ENCODE measurements at places on chromosomes 3 and 15. TPM values are rescaled to one million over a fixed set of nuclear protein-coding genes. Genes with fewer than 3 reads are reported as not detected.

GRCh38 chr3:71955240-71956068 lies 170.5 kb upstream of the PROK2 start:
- DNase-seq = peak; percentile 84

- DNase-seq = no peak
Measured at GRCh38 chr3:134762016-134762415, 33.0 kb upstream of the EPHB1 start.

Gene ATP8B4
- total RNA-seq = 4.5 TPM

DNA sequence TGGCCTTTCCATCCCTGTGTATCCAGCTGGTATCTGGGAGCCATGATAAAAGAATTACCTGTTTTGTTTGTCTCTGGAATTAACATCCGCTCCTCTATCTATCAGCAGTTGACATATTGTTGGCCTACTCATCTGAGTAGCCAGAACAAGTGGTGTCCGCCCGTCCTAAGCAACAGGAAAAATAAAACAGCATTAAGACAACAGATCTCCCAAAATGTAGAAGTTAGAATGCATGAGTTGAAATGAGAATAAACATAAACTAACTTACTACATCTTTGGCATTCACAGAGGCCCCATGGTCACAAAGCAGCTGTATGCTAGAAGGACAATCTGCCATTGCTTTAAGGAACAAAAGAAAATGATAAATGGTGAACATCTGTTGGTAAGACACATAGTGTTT lies 75.9 kb downstream of the UACA start:
- DNase-seq = no peak

DNA sequence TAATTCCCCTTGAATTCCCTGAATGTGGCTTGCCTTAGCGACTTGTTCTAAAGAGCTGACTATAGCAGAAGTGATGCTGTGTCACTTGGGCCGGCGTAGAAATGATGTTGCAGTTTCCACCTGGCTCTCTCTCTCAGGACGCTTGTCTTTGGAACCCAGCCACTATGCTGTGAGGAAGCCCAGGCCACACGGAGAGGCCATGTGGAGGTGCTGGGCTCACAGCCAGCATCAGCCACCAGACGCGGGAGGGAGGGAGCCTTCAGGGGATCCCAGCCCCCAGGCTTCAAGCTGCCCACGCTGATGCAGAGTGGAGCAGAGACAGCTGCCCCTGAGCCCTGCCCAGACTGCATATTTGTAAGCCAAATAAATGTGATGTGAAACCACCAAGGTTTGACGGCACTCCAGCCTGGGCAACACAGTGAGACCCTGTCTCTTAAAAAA lies 18.6 kb downstream of the RNU5B-1 start:
- DNase-seq = no peak

Gene IL17RB
- total RNA-seq = 5.7 TPM

DNA sequence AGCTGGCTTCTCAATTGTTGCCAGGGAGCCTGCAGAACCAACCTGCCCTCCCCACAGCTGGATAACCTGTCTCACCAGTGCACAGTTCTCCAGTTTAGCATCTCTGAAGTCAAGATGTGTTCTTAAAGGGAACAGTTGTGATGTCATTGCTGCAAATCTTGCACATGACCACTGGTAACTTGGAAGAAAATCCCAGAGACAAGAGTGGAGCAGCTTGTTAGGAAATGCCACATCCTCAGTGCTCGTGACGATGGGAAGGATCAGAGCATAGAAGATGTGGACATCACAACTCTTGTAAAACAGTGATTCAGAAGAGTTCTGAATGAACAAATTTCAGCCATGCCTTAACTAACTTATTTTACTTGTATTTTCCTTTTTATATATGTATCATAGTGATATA lies 36.1 kb upstream of the LIMD1 start:
- no peak for DNase-seq

Gene SPATA12
- total RNA-seq = 0.10 TPM

Gene SLC9A9
- total RNA-seq = 1.6 TPM

DNA sequence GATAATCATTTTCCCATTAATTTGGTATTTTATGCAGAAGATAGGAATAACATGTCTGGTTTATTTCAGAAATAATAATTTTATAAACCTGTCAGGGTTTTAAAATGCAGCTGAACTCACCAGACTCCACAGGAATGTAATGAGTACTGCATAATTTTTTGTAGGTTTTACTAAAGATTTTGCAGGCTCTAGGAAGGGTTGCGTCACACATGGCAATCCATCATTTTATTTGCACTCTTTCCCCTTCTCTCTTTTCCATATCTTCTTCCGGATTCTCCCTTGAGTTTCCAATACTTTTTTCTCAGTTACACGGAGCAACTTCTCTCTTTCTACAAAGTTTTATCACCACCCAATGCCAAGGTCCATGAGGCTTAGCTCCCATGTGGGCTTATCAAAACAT lies 234.7 kb downstream of the NFKBIZ start:
- DNase-seq = no peak

DNA sequence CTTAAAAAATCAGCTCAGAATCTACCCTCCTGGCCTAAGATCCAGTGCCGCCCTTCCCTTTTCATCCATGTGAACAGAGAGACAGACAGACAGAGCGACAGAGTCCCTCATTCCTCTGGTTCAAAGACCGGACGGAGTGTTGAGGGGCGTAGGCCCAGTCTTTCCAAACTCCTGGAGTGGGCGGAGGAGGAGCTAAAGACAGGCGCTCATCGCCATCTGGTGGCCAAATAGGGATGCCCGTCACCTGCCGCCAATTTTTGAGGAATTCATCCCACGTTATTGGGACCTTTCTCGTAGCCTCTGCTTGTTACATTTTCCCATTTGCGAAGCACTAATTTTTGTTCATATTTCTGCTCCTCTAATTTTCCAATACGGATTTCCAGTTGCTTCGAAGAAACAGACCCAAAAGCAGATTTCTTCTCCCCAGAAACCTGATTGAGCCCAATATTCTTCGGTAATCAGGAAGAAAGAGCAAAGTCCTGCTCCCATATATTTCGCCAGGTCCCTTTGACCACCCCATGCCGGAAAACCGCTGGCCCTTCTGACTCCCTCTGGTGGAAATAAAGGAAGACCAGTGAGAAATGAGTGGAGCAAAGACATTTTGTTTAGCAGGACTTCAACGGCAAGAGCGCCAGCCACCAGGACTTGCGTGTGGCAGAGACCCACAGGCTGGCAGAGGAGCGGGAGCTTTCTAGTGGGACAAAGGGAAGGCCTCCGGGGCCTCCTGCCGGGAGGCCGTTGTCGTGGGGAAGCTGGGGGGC lies 88.0 kb downstream of the LRRK1 start:
- peak; percentile 96 for DNase-seq

Gene CORO2B
- total RNA-seq = 2.8 TPM

Gene CYP1A2
- not detected for total RNA-seq

DNA sequence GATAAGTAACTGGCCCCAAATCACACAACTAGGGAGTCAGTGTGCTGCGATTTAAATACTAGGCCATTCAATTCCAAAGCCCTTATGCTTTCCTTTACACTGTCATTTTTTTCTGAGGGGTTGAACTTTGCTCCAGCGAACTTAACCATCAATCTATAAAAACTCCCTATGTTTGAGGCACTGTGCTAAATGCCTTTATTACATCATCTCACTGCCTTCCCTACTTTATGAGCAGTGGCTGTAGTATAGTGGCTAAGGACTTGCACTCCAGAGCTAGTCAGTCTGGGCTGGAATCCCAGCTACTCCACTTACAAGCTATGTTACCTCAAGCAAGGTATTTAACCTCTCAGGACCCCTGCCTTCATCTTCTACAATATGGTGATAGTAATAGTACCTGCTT lies 26.9 kb upstream of the WDR72 start:
- DNase-seq = no peak

DNA sequence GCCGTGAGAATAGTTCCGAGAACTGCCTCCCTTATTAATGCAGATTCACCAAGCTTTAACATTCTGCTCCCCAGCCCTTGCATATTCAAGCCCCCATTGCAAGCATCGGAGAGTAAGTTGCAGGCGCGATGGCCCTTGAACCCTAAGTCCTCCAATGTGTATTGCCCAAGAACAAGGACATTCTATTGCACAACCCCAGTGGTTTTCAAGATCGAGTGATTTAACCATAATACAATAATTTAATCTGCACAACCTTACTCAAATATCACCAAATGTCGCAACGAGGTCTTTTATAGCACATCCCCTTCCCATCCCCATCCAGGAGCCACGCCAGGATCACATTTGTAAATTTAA lies 21.7 kb upstream of the PLXND1 start:
- DNase-seq = no peak

- peak; percentile 3 for DNase-seq
Measured at GRCh38 chr3:86029590-86029989, 961.4 kb downstream of the VGLL3 start.

Gene TLR9
- total RNA-seq = not detected

Gene ARHGEF26
- total RNA-seq = 16.9 TPM

GRCh38 chr15:34721802-34722438 lies 32.9 kb downstream of the GJD2 start:
- DNase-seq = peak; percentile 79

GRCh38 chr3:33911525-33912322 lies 113.3 kb downstream of the PDCD6IP start:
- no peak for DNase-seq

Gene SMAD6
- 11.9 TPM for total RNA-seq

Gene CATSPER2
- 4.4 TPM for total RNA-seq

DNA sequence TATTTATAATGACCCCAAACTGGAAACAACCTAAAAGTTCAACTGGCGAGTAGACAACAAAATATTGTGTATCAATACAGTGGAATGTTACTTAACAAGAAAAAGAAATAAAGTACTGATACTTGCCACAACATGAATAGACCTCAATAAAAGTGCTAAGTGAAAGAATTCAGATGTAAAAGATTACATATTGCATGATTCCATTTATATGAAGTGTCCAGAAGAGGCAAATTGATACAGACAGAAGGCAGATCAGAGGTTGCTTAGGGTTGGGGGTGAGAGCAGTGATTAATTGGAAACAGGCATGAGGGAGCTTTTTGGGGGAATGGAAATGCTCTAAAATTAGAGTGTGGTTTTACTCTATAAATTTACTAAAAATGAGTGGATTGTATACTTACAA lies 183.3 kb downstream of the SATB1 start:
- DNase-seq = no peak

GRCh38 chr3:188255190-188255589 lies 101.2 kb downstream of the LPP start:
- DNase-seq = no peak

- DNase-seq = no peak
Measured at GRCh38 chr3:7271631-7272030, 410.7 kb downstream of the GRM7 start.

Gene XCR1
- total RNA-seq = not detected

- DNase-seq = no peak
Measured at GRCh38 chr3:177513815-177514610, 316.7 kb upstream of the TBL1XR1 start.

Gene SAMMSON
- total RNA-seq = not detected

Gene DAZL
- 5.3 TPM for total RNA-seq

DNA sequence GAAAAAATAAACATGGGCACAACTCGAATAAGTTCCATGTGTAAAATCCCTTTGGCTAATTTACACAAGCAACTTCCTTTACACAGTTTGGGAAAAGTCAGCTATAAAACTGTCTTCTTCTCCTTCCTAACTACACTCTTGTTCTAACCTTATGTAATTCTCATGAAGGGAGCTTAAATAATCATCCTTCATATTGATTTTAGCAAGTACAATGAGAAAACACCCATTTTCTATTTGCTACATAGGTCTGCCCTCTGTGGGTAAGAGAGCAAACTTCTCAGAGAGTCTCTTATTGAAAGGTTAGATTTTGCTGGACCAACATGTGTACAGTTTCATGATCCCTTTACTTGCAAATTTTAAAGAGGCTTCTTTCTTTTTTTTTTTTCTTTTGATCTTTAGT lies 398.5 kb downstream of the ROBO1 start:
- peak; percentile 24 for DNase-seq

GRCh38 chr3:19427422-19428149 lies 279.3 kb downstream of the KCNH8 start:
- DNase-seq = no peak

DNA sequence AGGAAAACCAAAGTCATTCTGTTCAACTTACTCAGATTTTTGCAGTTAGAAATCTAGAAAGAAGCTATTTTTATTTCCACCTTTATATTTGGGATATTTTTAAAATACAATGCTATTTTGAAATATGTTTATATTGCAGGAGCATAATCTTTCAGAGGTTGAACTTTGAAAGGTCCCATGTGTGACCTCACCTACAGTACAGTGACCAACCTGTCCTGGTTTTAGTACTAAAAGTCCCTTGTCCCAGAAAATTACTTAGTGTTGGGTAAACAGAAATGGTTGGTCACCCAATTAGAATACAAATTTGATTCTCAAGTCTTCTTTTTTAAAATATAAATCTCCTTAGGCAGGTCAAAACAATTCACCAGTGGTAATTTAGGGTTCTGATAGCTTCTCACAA lies 141.6 kb upstream of the FRMD4B start:
- no peak for DNase-seq

Gene PRR20G
- not detected for total RNA-seq

Gene CERS3
- total RNA-seq = 2.2 TPM

DNA sequence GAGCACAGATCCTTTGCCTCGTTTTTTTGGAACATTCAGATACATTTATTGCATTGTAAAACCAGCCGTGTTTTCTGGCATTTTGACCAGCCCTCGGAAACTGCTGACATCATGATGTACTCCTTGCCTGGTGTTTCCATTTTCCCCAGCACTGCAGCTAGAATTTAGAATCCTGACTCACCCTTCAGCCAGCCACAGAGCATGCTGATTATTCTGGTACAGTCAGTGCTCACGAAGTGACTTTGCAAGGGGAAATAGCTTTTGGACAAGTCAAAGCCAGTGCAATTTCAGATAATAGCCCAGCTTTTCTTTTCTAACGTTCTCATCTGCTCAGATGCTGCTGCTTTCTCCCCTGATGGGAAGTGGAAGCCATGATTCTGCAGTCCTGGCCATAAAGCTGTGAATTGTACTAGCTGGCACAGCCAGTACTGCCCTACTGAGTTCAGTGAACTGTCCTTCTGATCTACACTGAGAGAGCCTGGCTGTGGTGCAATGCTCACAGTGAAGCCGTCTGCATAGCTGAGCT lies 12.1 kb upstream of the CNBP start:
- no peak for DNase-seq

- no peak for DNase-seq
Measured at GRCh38 chr3:110623571-110623970, 448.0 kb upstream of the NECTIN3 start.

- DNase-seq = peak; percentile 10
Measured at GRCh38 chr3:97896547-97896946, 74.7 kb downstream of the CRYBG3 start.

Data from GM23338 (cell line).